CD4-positive, CD25-positive, alpha-beta regulatory T cell (primary cell): ENCODE measurements at places on chromosomes 1 and 21.

GRCh38 chr1:82799261-82799660 is 998.5 kb downstream of the ADGRL2 start:
- DNase-seq: no peak

DNA sequence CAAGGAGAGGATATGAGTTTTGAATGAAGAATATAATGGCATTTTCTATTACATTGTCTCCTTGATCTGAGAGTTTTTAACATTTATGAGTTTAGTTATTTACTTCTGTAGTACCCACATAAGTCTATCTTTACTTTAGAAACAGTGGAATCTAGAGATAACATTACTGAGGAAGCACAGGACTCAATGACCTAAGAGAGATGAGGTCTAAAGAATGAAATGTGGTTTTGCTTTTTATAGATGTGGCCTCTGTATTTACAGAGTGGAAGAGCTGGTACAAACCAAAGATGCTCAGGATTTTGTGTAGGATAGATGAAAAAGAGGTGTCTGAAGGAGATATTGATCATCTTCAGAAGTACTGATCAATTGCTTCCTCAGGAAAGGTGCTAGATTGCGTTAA is 177.3 kb downstream of the KCTD3 start:
- no peak for DNase-seq

GRCh38 chr1:162541619-162542141 is 19.8 kb upstream of the UAP1 start:
- DNase-seq: no peak

DNA sequence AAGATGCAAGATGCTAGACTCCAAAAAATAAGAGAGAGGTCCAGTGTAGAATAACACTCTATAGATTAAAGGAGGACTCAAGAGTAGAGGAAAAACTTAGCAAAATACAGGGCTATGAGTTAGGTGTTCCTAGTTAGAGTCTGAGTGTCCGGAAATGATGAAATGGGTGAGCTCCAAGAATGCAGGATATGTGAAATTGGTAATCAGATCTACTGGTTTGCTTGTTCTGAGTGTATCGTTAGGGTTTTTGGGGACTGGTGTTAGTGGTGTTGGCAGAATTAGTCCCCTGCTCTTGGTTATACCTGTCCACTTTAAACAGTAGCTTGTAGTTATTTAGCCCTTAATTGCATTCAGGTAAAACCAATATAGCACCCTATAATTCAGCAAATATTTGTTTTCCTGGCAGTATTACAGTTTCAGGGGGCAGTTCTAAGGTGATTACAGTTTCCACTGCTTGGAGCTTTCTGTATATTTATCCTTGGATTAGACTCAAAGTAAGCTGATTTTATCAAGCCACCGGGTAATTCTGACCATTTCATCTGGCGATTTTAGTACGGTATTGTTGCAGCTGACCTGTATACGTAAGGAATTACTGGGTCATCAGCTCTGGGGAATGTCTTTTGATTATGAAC is 332.7 kb downstream of the CHRM3 start:
- DNase-seq: no peak

DNA sequence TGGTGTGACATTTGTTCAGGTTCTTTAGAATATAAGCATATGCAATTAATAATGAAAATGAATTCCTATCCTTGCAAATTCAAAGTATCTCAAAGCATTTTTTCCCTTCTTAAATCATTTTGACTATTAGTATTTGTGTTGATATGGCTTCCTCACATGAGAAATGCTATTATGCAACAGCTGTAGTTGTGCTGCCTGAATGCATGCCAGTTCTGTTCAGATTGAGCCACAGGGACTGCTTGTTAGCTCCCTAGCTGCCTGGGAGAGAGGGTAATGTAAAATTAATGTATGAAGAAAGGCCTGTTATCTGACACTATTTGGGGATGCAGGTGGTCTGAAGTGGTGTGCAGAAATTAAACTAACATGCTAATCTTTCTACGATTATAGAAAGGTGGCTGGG is 45.5 kb downstream of the CACHD1 start:
- no peak for DNase-seq
